RKO (cell line): ENCODE measurements at places on chromosomes 16 and 17.

GRCh38 chr17:64156670-64157069, 26.7 kb upstream of the ERN1 start:
- no peak for DNase-seq

- no peak for DNase-seq
These were observed 200.2 kb downstream of the RBFOX3 start for GRCh38 chr17:79410681-79411080.

DNA sequence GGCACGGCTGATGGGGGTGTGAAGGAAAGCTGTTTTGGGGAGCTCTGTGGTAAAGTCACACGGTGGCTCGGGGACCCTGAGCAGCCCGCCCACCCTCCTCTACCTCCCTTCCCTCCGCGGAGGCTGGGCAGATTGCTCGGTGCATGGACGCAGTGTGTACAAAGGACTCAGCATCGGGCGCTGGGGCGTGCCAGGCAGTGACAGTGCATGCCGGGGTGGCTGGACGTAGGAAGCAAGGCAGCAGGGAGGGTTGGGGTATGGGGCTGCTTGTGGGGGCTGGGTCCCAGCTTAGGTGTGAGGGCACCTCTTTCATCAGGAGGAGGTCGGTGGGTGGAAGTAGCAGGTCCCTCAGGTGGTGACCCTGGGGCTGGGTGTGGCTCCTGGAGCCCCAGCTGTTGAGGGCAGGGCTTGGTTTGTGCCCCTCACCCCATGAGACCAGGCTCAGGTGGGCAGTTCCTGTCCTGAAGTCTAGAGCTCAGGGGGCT, 159.9 kb upstream of the GSE1 start:
- no peak for DNase-seq

DNA sequence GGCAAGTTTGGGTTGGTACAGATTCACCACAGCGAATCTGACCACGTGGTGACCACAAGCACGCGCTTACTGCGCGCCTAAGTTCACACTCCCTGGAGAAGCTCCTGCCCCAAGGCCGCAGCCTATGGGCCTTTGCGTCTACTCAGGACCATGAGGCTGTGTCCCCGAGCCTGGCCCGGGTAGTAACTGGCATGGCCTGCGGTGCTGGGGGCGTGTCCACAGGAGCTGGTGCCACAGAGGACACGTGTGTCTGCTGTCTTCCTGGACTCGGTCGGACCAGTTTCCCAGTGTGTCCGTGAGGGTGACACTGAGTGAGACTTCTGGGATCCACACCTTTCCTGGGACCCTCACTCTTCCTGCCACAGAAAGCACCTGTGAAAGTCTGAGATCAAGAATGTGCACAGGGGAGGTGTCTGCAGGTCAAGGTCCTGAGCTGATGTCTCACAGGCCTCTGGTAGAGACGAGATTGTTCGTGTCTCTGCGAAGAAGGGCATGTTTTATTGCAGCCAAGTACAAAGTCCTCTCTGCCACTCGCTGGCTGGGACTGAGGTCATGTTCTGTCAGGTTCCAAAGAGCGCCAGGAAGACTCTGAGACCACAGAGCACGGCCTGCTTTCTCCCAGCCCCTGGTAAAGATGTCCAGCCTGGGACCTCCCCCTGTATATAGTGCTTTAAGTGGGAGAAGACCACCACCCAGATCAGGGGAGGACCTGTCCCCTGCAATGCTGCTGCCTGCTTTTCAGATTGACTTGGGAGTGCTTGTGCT, 25.2 kb upstream of the CAPN15 start:
- DNase-seq, result no peak

- DNase-seq, result no peak
These were observed 28.1 kb upstream of the MED9 start for GRCh38 chr17:17448723-17449122.

- DNase-seq, result no peak
These were observed 419.7 kb downstream of the CNTNAP4 start for GRCh38 chr16:76696876-76697275.

GRCh38 chr17:80091376-80091775, 10.0 kb upstream of the GAA start:
- DNase-seq, result no peak

DNA sequence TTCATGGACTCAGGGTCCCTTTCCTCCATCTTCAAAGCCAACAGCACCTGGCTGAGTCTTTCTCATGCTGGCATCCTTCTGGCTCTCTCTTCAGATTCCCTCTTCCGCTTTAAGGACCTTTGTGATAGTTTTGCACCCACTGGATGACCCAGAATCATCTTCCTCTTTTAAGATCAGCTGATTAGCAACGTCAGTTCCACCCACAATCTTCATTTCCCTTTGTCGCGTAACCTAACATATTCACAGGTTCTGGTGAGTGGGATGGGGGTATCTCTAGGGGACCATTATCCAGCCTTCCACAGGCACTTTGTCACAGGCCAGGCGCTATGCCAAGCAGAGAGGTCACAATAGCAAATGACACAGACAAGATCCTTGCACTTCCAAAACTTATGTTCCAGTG, 593.8 kb downstream of the MAF start:
- DNase-seq, result no peak
